ENCODE measurements at places on chromosomes 11 and 22.

- DNase-seq = no peak
Measured at GRCh38 chr11:132540581-132540980, 991.7 kb downstream of the OPCML start.

GRCh38 chr22:24037851-24038765 lies 27.0 kb downstream of the CABIN1 start:
- no peak for DNase-seq

DNA sequence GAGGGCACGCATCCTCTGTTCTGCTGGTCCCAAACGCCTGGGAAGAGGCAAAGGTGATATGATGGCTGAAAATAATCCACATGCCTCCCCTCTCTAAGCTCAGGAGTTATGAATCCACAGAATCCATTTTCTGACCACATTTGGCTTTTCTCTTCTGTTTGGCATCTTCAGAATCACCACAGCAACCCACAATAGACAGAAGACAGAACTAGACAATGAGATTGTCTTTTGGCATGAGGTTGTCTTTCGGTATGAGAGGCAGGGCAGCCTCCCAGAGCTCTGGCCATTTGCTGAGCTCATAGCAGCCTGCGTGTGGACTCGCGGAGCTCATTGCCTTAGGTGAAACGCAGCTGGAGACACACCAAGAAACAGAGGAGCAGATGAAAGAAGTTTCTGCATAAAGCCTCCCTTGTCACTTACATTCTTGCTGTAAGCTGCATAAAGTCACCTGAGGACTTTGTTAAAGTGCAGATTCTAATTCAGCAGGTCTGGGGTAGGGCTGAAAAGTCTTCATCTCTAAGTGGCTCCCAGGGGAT lies 868.0 kb downstream of the NTM start:
- no peak for DNase-seq

- no peak for DNase-seq
Measured at GRCh38 chr11:106601684-106602297, 416.5 kb downstream of the GUCY1A2 start.

- DNase-seq = no peak
Measured at GRCh38 chr22:40113696-40114095, 64.0 kb upstream of the TNRC6B start.

Data from hippocampal formation (tissue), 2 donors.